ENCODE measurements at places on chromosomes 7 and 10.

DNA sequence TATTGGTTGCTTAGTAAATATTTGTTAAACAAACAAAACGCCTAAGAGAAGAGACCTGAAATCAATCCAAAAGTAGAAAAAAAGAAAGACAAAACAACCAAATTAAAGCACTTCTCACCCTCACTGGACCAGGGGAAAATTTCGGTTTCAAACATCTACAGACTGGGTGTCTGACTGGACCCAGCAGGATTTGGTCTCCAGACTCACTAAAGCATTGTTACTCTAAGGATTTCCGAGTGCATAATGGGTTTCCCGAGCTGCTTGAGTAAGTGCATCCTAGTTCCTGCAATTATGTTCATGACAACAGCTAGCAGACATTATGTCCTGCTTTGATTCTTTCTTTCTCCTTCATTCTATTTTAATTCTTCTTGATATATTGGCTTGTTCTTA is 51.8 kb upstream of the FAM3C start:
- no peak for DNase-seq

GRCh38 chr10:89481662-89482061 is 53.7 kb downstream of the SLC16A12 start:
- DNase-seq: no peak

GRCh38 chr10:122054048-122055025 is 65.4 kb downstream of the TACC2 start:
- no peak for DNase-seq

DNA sequence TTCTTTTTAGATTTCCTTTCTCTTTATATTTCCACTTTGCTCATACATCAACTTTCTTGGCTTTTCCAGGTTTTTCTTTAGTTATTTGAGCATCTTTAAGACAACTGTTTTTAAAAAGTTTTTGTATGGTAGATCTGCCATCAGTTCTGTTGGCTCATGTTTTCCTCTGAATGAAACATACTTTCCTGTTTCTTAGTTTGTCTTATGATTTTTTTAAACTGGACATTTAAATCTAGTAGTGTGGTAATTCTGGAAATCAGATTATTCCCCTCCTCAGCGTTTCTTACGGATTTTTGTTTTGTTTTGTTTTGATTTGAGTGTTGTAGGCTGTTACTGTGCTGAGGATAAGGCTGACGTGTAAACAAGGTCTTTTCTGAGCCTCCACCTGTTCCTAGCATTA is 33.8 kb upstream of the ITGB8 start:
- DNase-seq: no peak

GRCh38 chr10:77172086-77172485 is 465.5 kb downstream of the KCNMA1 start:
- DNase-seq: no peak
